ENCODE measurements at places on chromosomes 6 and 20.

- DNase-seq, result peak; percentile 29
Measured at GRCh38 chr6:17276766-17277165, 4.4 kb upstream of the RBM24 start.

GRCh38 chr6:25223490-25223991, 55.6 kb upstream of the CARMIL1 start:
- peak; percentile 89 for DNase-seq

DNA sequence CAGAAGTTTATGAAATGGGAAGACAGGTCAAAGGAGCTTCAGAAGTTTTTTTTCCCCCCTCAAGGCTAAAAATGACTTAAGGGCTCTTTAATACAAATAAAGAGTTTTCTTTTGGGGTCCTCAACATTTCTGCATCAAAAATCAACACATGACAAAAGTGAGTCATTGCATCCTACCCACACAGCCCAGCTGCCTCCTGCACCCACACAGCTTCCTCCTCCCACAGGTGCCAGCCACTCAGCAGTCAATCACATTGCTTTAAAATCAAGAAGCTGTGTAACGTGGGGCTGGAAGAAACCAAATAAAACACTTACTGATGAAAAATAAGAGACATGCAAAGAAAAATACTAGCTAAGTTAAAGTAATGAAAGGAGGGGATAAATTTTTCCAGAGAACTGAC, 68.5 kb downstream of the MAP3K5 start:
- DNase-seq, result no peak

DNA sequence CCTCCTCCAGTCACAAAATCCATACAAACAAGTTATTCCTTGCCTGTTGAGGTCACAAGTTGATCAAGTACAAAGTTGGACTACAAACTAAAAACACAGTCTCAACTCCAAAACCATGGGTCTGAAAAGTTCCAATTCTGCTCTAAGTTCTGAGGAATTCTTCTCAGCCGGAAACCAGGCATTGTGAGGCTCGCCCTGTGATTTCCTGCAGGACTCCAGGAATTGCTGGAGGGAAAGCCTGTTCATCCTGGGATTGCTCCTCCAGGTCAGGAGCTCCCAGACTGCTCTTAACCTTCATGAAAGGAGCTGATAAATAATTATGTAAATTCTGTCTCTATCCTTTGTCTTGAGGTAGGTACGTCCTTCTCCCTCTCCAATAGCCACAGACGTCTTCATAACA, 8.5 kb downstream of the TRAM2 start:
- DNase-seq, result no peak

GRCh38 chr20:33339515-33340058, 56.6 kb downstream of the BPIFB1 start:
- no peak for DNase-seq

GRCh38 chr20:33541797-33542196, 51.9 kb downstream of the CBFA2T2 start:
- no peak for DNase-seq

DNA sequence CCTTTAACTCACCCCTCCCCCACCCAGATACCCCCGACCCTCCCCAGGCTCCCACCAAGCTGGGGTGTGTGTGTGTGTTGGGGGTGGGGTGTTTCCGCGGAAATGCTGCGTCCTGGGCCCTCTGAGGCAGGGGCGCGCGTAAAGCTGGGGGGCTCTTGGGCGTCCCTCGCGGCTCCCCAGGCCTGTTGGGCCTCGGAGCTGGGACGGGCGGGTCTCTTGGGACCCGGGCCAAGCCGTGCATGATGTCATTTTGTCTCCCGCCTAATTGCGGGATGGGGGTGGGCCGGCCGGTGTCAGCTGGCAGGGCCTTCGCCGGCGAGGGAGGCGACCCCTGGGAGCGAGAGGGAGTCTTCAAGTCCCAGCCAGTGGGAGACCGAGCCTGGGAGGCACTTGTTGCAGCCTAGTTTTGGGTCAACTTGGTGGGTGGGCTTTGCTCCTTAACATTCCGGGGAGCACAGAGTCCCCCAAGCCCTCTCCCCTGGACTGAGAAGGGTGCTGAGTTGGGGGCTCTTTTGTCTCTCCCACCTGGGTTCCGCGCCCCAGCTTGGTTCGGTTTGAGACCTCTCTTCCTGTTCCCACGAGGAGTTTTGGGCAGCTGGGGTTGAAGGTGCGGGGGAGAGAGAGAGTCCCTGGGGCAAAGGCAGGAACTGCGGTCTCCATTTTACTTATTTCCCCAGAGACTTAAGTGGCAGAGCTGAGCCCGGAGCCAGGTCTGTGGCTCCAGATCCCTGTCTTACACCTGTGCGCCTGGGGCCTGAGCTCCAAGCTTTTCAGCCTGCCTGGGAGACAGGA, 623 bp downstream of the MYBL2 start:
- peak; percentile 23 for DNase-seq

GRCh38 chr6:54787825-54788224, 58.7 kb upstream of the FAM83B start:
- no peak for DNase-seq

- DNase-seq, result no peak
Measured at GRCh38 chr6:46642928-46643751, 9.5 kb downstream of the CYP39A1 start.

GRCh38 chr20:58715801-58716475, 23.3 kb downstream of the NPEPL1 start:
- no peak for DNase-seq

DNA sequence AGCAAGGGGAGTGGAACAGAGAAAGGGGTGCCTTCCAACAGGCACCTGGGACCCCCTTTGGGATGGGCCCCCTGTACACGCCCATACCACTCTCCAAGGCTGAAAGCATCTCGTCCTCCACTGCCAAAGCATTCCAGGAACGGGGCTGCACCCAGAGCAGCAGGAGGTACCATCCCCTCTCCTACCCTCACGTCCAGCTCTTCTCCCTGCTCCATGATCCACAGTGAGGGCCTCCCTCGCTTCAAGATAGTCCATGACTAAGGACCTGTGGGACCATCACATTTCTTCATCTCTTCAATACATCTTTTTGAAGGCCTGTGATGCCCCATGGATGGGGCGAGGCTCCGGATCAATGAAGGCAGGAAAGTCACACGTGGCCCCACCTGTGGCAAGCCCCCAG, 209.9 kb downstream of the ANKRD60 start:
- no peak for DNase-seq

- DNase-seq, result no peak
Measured at GRCh38 chr6:8881663-8882062, 446.3 kb upstream of the SLC35B3 start.

DNA sequence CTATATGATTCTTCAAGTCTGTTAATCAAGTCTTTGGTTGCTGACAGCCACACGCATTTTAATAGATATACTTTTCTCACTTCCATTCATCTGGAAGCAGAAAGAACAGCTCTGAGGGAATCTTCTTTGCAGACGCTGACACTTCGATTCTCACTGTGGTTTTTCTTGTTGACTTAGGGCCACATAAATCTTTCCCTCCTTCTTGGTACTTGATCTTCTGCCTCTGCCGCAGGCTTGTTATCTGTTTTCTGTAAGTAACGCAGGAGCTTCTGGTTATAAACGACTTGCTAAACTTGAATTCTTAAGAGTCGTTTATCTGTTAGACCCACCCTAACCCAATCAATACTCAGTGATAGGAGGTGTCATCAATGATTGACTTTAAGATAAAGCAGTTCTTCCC, 268.8 kb upstream of the SULF2 start:
- DNase-seq, result no peak

DNA sequence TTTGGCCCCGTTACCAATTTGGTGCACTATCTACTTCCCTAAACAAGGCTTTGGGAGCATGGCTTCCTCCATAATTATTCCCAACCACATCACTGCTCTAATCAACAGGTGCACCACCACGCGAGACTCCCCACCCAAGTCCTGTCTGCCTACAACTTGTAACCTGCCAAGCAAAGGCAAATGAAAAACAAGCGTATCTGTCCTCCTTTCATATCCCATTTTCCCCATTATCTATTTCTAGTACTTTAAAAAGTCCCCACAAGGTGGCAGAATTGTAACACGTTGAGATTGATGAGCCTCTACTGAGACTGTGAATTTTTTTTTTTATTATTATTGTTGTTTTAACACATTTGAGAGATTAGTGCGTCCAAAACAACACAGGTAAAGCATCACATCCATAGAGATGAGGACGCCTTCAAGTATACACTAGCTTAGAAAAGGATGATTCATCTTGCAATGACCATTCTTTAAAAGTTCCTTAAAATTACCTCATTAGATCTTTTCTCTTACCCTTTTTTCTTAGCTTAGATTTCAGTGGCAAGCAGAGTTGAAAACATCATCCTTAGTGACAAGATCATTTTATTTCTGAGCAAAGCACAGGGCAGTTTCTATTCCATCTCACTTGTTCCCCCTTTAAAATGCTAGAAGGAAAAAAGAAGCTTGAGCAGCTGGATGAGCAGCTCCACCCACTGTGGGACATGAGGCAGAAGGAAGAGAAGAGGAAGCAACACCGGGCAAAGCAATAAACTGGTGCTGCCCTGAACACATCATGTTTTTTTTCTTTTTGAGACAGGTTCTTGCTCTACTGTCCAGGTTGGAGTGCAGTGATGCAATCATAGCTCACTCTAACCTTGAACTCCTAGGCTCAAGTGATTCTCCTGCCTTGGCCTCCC, 210.8 kb downstream of the ARHGAP18 start:
- DNase-seq, result peak; percentile 86

DNA sequence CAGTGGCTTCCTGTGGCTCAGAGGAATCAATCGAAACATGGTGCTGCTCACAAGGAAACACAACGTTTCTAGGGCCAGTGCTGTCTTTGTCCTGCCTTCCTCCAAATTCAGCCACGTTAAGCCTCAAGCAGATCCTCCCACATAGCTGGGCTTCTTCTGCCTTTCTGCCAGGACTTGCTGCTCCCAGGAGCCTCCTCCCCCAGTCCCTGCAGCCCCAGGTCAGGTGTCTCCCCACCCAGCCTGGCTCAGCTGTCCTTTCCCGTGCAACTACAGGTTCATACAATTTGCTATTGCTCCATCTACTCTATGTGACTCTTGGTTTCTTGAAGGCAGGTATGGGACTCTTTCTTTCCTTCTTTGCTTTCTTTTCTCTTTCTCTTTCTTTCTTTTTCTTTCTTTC, 215.3 kb upstream of the RNF24 start:
- DNase-seq, result no peak

- DNase-seq, result no peak
Measured at GRCh38 chr20:16313917-16314316, 259.3 kb downstream of the KIF16B start.

DNA sequence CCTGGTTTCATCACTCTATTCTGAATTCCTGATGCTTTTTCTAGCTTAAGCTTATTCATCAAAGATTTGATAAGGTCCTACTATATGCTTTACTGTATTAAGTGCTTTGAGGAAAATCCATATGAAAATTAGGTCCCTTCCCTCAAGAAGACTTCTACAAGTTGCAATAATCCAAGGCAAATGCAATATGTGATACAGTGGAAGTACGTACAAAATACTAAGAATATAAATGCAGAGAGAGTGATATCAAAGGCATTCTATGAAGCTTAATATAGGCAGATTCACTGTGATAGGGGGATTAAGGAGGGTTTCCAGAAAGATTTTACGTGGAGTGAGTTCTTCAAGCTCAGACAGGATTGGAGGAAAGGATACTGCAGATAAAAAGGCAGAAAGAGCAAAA, 142.1 kb downstream of the C6orf118 start:
- DNase-seq, result no peak

- peak; percentile 11 for DNase-seq
Measured at GRCh38 chr6:159935633-159936032, 33.2 kb upstream of the IGF2R start.

- DNase-seq, result no peak
Measured at GRCh38 chr6:32642720-32643106, 5.5 kb downstream of the HLA-DQA1 start.

DNA sequence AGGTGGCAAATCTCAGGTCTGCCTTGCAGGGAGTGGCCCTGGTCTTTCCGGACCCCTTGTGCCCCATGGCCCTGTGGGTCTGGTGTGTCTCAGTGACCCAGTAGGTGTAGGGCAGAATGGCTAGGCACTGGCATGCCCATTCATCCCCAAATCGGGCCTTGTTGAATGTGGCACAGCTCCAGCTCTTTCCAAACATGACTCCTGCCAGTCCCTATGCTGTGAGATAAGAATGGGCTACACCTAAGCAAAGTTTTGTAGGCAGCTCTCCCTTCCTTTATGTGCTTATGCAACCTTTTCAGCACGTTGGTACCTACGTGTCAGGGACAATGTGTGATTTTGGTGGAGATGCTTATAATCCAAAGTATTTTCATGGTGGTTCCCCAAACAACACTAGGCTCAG, 33.9 kb downstream of the FOXO3 start:
- peak; percentile 35 for DNase-seq

GRCh38 chr6:131635384-131636340, 1.4 kb upstream of the ENPP3 start:
- no peak for DNase-seq

DNA sequence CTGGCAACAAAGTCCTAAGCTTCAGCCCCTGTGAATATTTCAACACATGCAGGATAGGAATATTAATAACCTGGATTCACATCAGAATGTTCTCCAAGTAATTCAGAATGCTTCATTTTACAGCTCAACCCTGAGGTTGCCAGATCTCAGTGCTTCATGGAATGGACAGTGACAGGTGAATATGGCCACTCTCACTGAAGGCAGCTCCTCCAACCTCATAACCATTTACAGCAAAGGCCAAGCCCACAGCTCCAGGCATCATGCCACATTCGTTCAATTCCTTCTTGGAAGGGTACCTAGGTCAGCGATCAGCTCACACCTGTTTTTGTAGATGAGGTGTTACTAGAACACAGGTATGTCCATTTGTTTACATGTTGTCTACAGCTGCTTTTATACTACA, 17.1 kb downstream of the CLIC5 start:
- DNase-seq, result no peak

DNA sequence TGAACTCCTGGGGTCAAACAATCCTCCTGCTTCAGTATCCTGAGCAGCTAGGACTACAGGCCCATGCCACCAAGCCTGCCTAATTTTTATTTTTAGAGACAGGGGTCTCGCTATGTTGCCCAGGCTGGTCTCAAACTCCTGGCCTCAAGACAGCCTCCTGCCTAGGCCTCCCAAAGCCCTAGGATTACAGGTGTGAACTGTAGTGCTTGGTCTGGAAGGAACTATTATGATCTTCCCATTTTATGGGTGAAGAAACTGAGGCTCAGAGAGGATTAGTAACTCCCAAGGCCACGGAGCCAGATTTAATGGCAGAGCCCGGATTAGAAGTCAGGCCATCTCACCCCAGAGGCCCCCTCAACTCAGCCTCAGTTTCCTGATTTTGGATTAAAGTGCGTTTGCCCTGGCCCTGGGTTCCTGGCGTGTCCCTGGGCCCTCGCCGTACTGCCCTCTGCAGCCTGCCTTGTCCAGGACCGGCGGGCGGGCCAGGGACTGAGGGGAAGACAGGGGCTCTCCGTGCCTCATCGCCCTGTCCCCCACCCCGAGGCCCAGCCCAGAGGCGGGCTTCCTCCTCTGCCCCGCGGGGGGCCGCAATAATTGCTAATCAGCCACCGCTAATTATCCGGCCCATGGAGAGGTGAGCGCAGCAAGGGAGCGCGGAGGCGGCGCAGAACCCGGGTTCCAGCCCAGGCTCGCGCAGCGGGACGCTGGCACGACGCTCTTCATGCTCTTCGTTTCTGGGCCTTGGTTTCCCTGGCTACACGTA, 34.9 kb downstream of the CD40 start:
- DNase-seq, result no peak

Measured in adipocyte (in vitro differentiated cells).